ENCODE measurements at places on chromosomes 4 and X. TPM values are rescaled to one million over a fixed set of nuclear protein-coding genes. Genes with fewer than 3 reads are reported as not detected.

DNA sequence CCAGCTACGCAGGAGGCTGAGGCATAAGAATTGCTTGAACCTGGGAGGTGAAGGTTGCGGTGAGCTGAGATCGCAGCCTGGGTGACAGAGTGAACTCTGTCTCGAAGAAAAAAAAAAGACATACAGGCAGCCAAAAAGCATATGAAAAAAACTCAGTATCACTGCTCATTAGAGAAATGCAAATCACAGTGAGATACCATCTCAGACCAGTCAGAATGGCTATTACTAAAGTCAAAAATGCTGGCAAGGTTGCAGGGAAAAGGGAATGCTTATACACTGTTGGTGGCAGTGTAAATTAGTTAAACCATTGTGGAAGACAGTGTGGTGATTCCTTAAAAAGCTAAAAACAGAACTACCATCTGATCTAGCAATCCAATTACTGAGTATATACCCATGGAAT is 123.1 kb downstream of the CHIC2 start:
- DNase-seq = no peak

DNA sequence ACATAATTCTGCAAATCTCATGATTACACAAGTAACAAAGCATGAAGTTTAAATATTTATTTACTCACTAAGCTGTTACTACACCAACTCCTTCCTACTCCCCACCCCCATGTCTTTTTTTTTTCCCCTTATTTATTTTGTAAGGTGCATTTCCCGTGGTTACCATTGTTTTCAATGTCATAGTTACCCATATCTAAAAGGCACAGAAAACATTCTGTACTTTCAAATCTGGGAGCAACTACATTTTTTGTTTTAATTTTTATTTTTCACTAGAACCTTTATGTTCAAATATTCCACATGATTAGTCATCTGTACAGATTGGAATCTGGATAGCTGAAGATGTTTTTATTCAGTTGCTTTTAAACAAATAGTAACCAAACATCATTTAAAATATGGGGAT is 62.8 kb downstream of the PPP3CA start:
- no peak for DNase-seq

- no peak for DNase-seq
Measured at GRCh38 chrX:17919896-17920446, 58.9 kb upstream of the RAI2 start.

GRCh38 chr4:41866799-41867677 is 68.2 kb upstream of the TMEM33 start:
- DNase-seq = no peak

DNA sequence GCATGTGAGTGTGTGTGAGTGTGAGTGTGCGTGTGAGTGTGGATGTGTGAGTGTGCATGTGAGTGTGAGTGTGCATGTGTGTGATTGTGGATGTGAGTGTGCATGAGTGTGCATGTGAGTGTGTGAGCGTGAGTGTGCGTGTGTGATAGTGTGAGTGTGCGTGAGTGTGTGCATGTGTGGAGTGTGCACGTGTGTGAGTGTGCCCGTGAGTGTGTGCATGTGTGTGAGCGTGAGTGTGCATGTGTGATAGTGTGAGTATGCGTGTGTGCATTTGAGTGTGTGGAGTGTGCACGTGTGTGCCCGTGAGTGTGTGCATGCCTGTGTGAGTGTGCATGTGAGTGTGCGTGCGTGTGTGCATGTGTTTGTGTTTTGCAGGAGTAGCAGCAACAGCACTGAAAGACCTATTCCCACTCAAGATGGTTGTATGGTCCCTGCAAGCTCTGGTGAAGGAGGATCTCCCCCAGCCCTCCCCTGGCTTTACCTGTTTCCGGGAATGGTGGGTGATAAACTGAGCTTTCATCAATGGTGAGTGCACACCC is 30.7 kb upstream of the HELT start:
- no peak for DNase-seq

Gene CXCL5
- 0.24 TPM for total RNA-seq

Gene ANK2
- 14.7 TPM for total RNA-seq

Gene F8A2
- total RNA-seq = not detected

DNA sequence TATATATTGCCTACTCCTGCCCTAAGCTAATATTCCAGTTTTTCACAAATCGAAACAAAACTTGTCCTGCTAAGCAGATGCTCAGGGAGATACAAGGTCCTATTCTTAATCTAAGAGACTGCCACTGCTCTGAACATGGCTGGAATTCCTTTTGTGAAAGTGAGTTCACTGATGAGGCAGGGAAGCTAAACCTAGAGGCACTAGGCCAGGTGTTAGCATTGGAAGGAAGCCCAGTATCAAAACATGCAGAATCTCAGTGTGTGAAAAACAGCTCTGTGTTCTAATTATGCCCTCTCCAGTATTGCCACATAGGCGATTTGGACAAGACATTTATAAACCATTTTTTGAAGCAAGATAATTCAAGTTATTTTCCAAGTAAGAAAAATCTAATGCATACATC is 47.6 kb downstream of the ABCG2 start:
- no peak for DNase-seq

Gene WFS1
- 1.5 TPM for total RNA-seq

Gene PABPC1L2A
- not detected for total RNA-seq

DNA sequence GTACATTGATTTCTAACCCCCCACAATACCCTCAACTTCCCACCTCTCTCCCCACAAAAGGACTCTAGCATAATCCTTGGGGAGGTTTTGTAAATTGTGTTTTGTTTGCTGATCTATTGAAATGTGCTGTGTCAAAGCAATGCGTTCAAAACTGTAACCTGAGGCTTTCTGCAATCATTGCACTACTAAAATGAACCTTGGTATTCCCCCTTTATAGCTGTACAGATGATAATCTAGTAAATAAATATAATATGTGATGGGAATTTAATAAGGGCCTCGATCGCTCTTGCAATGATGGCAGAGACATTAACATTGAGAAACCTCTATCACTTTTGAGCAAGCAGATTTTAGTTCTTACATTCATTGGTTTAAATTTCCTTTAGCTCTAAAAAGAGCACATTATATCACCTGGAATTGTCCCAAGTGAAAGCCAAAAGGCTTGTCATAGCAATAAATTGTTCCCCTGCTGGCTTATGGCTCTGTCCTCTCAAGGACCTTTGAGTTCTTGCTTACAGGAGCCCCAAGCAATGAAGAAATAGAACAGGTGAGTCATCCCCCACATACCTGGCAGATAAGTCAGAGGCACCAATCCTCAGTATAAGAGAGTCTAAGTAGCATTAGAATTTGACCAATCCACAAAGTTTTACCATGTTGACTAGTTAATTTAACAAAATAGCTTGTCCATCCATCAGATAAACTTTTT is 18.4 kb upstream of the ACE2 start:
- no peak for DNase-seq

Gene RAB33A
- total RNA-seq = 9.9 TPM

DNA sequence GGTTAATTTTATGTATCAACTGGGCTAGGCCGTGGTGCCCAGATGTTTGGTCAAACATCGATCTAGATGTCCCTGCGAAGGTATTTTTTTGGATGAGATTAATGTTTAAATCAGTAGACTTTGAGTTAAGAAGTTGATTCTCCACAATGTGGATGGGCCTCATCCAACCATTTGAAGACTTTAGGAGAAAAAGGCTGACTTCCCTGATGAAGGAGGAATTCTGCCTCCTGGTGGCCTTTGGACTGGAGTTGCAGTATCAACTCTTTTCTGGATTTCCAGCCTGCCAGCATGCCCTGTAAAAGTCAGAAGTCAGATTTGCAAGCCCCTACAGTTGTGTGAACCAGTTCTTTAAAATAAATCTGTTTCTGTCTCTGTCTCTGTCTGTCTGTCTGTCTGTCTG is 91.4 kb downstream of the STK32B start:
- peak; percentile 3 for DNase-seq

DNA sequence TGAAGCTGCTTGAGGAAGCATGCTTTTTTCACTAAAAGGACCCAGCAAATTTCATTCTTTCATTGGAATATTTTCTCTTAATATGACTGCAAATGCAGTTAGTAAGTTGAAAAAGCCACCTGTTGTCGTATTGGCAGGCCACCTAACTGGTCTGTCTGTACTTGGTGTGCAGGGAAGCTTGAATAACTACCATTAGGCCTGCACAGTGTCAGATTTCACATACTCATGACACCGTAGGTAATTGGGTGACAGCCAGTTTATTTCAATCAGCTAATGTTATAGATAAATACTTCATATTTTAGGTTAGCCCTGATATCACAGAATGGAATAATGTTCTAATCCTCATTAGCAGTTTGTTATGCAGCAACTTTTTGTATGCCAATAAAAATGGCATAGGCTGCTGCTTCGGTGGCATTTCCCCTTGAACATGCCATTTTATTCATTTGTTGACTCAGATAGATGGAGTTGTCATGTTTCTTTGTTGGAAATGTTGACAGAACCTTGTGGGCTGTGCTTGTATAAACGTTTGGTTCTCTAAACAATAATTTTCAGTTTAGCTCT is 173.7 kb downstream of the RPA4 start:
- DNase-seq = no peak

Gene ZCCHC13
- total RNA-seq = not detected
